ENCODE measurements at places on chromosomes 7 and 10.

- no peak for DNase-seq
Measured at GRCh38 chr7:106518239-106518638, 142.7 kb downstream of the CCDC71L start.

- DNase-seq: no peak
Measured at GRCh38 chr7:116899308-116899707, 36.9 kb downstream of the CAPZA2 start.

DNA sequence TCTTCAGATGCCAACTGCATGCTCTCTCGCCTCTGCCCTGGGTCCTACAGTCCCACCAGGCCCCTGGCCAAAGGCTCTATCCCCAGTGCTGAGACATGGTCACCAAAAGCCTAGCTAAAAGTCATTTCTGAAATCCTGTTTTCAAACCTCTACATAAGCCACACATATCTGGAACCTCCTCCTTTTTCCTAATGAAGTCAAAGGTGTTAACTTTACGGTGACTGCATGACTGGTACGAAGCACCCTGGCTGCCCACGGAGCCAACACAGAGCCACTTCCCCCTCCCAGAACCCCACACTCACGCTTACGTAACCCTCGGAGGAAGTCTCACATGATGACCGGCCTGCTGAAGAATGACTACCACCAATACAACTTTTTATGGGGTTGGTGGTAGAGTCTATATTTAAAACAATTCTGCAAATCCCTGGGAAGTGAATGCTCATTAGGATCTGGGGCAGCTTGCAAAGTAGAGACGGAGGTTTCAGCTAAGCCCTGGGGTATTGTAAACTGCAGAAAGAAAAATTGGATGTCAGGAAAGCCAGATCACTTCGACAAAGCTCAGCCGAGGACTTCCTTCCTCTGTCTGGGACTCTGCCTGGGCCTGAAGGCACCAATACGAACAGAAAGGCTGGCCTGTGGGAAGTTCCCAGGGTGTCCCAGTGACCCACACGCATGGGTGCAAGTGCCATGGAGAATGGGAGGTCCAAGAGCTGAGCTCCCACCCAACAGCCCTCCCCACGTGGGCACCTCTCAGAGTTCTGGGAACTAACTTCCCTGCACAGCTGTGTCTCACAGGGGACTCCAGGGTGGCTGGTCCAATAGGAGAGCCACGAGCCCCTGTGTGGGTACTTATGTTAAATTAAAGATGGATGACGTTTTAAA lies 50.7 kb downstream of the PDGFA start:
- no peak for DNase-seq

DNA sequence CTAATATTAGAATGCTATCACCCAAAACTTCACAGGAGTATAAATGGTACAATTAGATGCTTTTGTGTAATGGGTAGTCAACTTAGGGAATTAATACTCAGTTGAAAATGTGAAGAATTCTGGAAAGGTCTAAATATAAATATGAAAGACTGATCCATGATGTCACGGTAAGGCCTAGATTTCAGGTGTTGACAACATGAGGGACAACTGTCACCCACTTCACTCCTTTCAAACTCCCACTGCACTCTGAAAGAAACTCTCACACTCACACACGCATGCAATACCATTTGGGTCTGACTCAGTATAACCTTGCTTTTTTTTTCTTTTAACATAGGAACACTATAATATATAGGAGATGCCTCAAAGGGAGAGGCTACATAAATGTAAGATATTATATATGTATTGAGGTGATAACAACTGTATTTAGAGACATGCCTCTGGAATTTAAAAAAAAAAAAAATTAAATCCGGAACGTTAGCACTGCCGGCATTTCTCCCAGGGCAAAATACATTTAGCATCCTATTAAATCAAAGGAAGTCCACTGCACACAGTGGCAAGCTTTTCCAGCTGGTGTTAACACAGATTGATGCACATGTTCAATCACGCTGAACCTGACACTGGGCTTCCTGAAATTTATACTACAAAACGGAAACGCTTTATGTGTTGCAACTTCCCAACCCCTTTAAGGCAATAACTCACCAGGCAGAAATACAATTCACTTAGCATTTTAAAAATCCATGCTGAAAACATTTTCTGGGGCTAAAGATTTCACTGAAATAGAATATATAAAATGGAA lies 74.9 kb downstream of the RSU1 start:
- no peak for DNase-seq

- DNase-seq: no peak
Measured at GRCh38 chr10:102537948-102538347, 34.2 kb downstream of the SUFU start.

DNA sequence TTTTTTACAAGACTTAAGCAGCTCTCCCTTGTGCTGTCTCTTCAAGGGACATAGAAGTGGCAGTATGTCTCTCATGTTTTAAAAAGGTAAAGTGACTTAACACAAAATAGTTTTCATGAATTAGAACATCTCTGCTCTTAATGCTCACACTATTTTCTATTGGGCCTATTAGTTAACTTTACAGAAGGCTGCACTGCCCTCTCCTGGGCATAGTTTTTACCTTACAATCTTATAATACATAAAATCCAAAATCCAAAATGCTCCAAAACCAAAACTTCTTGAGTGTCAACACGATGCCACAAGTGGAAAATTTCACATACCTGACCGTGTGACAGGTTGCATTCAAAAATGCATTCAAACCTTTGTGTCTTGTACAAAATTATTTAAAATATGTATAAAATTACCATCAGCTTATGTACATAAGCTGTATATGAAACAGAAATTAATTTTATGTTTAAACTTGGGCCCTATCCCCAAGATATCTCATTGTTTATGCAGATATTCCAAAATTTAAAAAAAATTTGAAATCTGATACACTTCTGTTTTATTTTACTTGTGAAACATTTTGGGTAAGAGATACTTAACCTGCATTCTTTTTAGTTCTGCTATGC lies 25.8 kb downstream of the TES start:
- peak; percentile 22 for DNase-seq

- no peak for DNase-seq
Measured at GRCh38 chr10:7480742-7481367, 70.0 kb upstream of the SFMBT2 start.

- no peak for DNase-seq
Measured at GRCh38 chr10:131320860-131321604, 9.5 kb upstream of the TCERG1L start.

- no peak for DNase-seq
Measured at GRCh38 chr7:88806280-88807037, 10.9 kb upstream of the TEX47 start.

DNA sequence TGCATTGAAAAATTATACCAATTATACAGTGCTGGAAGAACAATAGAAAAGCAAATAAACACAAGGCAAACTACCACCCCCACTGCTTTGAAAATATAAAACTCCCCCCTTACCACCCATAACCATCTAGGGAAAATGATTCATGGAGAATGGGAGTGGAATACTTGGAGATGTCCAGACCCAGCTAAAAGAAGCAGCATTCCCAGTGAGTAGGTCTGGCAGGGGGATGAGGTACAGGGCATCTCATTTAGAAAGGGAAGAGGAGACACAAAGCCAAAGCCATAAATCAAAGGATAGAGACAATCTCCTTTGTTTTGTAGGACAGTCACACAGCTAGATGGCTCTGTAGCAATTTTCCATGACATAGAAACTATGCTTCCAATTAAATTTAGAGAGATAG lies 36.0 kb upstream of the DGKI start:
- DNase-seq: no peak

DNA sequence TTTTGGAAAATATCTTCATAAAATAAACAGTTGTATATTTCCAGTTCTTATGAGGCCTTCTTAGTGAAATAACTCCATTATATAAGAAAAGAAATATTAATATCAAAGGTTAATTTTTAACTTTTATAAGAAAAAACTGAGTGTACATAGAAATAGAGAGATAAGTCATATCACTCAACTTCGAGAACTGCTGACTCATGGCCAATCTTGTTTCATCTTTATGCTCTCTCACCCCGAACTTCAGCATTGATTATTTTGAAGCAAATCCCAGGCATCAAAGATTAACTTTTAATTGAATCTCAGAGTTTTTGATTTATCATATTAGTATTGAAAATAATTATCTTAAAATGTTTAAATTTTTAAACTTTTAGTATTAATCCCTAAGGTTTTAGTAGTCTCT lies 527.1 kb downstream of the GFRA1 start:
- no peak for DNase-seq

GRCh38 chr10:123139521-123140163 lies 3.9 kb downstream of the HMX3 start:
- DNase-seq: peak; percentile 51

GRCh38 chr10:76939933-76940468 lies 697.6 kb downstream of the KCNMA1 start:
- DNase-seq: no peak

GRCh38 chr10:28940158-28940888 lies 263.0 kb downstream of the BAMBI start:
- no peak for DNase-seq

- no peak for DNase-seq
Measured at GRCh38 chr10:131154306-131155025, 157.1 kb downstream of the TCERG1L start.

DNA sequence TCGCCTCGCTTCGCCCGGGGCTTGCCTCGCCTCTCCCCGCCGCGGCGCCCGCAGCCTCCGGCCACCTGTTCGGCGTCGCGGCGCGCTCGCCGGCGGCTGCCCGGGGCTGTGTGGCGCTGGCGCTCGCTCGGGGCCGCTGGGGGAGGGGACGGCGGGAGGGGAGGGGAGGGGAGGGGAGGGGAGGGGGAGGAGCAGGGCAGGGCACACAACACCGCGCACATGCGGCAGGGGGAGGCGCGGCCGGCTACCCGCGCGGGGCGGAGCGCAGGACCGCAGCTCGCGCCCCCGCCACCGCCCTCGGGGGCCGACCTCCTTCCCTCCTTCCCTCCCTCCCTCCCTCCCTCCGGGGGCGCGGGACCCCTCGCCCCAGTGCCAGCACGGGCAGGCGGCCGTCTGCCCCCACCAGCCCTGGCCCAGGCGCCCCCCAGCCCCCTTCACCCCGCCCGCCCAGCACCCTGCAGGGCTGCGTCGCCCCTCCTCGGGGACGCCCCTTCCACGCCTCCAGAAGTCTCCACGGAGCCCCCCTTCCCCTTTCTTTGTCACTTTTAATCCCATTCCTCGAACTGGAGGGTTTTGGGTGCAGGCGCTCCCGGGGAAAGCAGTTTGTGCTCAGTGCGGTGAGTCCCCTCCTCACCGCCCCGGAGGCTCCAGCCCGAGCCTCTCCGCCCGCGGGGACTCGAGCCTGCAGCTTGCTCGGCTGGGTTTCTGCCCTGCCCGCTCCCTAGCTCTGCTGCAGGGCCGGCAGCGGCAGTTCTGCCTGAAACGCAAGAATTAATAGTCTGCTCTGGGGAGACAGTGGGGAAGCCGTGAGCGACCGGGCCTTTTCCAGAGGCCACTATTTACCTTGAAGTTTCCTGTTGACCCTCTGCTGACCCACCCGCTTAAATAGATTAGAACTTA lies at the start of gene PARD3:
TSS of gene PARD3 (minus strand) at position 112 of the 900 bp plus-strand sequence. CDS start 301 bp downstream, outside the sequence.
- DNase-seq: peak; percentile 68

DNA sequence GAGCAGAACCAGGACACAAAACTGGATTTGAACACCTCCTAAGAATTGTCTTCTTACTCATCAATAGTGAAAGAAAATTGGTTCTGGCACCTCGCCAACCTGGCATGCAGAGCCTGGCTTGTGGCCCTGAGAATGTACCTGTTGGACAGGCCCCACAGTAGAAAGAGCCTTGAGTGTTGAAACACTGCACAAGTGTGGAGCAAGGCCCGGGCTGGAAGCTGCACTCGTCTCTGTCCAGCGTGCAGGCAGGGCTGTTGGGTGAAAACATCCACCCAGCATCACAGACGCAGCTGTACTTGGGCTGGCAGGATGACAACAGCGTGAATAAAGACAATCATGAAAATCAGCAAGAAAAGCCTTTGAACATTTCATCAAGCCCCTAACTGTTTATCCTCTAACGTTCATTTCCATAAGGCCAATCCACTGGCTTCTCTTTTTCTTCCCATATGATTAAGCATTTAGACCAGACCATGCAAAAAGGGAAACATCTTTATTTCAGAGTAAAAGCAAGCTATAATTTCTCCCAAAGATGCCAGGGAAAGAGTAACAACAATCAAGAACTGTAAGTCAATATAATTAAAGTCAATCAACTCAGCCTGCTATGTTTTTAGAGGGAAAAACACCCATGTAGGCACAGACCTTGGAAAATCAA lies 15.6 kb downstream of the CUBN start:
- DNase-seq: no peak

GRCh38 chr7:38461887-38462286 lies 169.3 kb downstream of the AMPH start:
- no peak for DNase-seq

- DNase-seq: no peak
Measured at GRCh38 chr7:116999311-116999710, 46.0 kb downstream of the ST7 start.

DNA sequence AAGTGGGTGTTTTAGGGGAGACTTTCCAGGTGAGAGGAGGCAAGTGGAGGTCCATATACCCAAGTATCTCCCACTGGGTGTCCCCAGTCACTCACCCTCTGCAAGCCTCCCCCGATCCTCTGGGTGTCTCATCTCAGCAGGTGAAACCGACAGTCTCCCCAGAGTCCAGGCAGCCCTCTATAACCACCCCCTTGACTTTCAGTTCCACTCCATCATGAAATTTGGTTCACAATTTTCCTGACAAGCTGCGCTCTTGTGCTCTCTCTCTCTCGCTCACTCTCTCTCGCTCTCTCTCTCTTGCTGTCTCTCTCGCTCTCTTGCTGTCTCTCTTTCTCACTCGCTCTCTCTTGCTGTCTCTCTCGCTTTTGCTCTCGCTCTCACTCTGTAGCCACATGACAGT lies 8.1 kb upstream of the RABGEF1 start:
- DNase-seq: no peak

GRCh38 chr10:35219891-35220890 lies 93.5 kb downstream of the CREM start:
- DNase-seq: no peak

DNA sequence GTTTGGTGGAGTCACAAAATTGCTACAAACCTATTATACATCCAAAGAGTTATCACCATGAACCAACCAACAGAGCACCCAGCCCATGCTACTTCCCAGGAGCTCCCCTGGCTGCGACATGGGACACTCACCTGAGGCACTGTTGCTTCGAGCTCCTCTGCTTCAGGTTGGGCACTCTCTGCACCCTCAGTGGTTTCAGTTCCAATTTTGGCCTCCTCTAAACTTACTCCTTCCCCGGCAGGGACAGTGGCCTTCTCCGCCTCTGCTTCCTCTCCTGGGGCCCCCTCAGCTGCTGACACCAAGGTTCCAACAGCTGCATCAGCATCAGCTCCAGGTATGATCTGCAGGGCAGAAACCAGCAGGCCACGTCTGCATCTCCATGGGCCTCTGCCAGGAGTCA lies 120.4 kb upstream of the TARP start:
- no peak for DNase-seq

GRCh38 chr10:51389415-51390321 lies 309.7 kb downstream of the CSTF2T start:
- DNase-seq: peak; percentile 50

- DNase-seq: no peak
Measured at GRCh38 chr10:52999681-53000080, 227.1 kb upstream of the MBL2 start.
